ENCODE measurements at places on chromosomes 4 and X.

DNA sequence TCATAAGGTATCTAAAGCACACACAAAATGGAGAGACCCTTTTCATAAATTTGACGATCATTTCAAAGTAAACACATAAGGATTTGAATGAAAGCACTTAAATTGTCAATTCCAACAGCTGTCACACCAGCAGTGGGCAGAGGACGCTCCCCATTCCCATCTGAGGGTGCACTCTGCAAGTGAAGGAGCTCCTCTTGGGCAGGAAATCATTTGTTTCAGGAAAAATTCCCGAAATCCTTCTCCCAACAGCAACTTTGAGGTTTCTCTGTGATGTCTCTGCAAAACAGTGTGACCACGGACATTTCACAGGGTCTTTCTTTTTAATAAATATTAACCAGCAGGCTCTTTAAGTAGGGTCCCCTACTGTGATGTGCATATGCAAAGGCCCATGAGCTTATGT lies 111.0 kb downstream of the EPHA5 start:
- DNase-seq: no peak

- DNase-seq: no peak
Measured at GRCh38 chr4:20487446-20487845, 212.8 kb upstream of the PACRGL start.

DNA sequence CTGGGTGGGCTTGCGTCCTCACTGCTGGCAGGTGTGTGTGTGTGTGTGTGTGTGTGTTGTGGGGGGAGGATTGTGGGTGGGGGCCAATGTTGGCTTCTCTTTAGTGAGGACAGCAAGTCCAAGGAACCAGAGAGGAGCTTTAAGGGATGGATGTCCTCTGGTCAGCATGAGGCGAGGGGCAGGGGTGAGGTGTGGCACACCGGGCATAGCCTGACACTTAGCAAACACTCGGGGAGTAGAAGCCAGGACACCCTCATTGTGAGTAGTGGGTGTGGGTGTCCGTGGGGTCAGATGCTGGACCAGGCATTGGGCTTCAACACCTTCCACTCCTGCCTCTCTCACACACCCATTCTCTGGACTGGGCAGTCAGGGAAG lies 2.8 kb downstream of the SORCS2 start:
- no peak for DNase-seq

DNA sequence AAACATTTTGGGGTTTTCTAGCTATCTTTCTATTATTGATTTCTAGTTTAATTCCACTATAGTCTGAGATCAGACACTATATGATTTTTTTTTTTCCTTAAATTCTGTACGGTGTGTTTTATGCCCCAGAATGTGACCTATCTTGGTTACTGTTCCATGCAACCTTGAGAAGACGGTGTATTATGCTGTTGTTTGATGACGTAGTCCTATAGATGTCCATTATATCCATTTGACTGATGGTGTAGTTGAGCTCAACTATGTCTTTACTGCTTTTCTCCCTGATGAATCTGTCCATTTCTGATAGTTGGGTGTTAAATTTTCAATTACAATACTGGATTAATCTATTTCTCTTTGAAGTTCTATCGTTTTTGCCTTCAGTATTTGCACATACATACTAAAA lies 212.5 kb downstream of the NDST4 start:
- DNase-seq: no peak

DNA sequence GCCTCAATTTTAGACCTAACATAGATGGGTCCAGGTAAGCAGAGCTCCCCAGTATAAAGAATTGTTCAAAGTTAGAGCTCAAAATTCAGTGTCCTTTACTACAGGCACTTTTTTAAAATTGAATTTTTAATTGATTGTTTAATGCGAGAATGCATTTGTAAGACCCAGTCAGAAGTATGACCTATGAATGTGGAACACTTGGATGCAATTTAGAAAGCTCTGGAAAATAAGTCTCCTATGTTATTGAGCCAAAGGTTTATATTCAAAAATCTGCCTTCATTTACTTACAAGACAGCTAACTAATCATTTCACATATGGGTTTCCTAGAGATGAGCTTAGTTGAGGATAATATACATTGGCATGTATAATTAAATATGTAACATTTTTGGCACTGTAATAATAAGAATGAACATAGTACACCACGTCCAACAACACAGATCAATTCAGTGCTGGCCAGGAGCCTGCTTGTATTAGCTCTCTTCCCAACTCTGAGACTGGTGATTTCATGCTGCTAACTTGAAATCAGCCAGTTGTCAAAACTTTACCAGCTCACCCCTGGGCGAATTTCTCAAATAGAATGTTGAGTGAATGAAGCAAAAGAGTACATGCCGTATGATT lies 197.2 kb upstream of the NPY2R start:
- no peak for DNase-seq

- no peak for DNase-seq
Measured at GRCh38 chrX:106670631-106671030, 55.9 kb upstream of the RNF128 start.

DNA sequence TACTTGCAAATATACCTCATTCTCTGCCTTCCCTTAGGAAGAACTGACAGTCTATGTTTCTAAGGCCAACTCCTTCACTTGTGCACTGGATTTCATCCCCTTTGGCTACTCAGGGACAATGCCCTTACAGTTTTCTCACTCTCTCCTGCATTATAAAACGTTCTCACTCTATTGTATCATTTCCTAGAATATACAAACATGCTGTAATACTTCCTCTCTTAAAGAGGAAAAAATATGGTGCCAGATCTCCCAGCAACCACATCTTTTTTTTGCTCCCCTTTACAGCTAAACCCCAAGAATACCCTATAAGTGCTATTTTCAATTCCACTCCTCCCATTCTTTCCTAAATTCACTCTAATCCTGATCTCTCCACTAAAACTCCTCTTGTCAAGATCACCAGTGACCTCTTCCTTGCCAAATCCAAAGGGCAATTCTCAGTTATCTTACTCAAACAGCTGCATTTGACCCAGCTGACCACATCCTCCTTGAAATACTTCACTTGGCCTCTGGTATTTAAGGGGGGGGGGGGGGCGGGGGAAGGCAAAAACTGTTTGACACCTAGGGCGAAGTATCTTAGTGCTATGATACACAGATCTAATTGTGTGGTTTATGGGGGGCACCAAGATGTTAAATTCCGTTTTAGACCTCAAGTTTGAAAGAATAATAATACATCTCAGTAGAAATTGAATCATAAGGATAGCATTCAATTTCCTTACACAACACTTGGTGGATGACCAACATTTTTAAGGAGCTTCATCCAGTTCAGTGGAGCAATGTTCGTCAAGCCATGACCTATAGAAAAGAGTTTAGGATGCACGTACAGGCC lies 1.6 kb downstream of the RCHY1 start:
- no peak for DNase-seq

DNA sequence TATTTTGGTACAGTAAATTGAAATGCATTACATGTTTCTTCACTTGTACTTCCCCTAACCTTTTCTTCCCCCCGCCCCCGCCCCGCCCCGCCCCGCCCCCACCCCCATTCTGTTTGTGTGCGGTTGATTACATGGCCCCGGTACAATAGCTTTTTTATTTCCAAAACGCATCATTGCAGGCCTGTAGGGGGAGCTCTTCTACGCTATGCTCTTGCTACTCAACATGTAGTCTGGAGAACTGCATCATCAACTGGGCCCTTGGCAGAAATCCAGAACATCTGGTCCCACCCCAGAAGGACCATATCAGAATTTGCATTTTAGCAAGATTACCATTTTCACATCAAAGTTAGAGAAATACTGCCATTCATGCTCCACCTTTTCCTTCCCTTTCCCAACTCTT lies 333.3 kb upstream of the DDX53 start:
- no peak for DNase-seq

DNA sequence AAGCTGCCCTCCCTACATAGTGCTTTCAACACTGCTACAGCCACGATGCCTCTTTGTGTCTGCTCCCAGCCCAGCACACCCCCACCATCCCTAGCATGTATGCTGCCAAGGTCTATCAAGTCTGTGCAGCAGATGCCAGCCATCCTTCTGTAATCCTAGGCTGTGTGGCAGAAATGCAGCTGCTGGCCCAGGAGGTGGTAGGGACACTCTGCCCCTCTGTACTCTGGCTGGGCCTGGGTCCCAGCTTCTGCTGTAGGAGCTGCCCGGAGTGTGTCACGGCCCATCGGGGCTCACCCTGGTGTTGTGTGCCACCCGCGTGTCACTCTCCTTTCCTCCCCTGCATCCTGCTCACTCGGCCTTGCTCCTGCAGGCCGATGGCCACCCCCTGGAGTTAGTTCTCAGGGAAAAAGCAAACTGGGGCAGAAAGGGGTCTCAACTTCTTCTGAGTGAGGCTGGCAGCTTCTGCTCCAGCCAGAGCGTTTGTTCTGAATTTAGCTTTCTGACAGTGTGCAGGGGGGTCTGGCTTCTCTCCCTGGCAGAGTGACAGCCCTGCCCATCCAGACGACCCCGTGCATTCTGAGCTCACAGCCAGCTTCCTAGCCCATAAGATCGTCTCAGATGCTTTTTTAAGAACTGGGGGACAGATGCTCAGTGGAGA lies 22.7 kb downstream of the PSAPL1 start:
- DNase-seq: no peak

GRCh38 chrX:122464341-122464740 lies 719.7 kb upstream of the GRIA3 start:
- DNase-seq: no peak

GRCh38 chrX:139202742-139203420 lies 327.7 kb upstream of the F9 start:
- DNase-seq: peak; percentile 4

DNA sequence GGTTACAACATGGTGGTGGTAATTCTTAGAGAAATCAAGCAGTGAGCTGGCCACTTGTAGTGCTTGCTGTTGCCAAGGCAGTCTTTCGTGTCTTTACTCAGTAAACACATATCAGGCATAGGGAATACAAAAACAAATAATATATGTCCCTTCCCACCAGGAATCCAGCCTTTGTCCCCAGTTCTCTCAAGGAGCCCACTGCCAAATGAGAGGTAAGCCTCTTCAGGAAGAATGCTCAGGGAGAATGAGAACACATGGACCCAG lies 421 bp upstream of the PLAC1 start:
- DNase-seq: no peak

GRCh38 chr4:183333983-183334382 lies 11.8 kb upstream of the CLDN24 start:
- DNase-seq: no peak

DNA sequence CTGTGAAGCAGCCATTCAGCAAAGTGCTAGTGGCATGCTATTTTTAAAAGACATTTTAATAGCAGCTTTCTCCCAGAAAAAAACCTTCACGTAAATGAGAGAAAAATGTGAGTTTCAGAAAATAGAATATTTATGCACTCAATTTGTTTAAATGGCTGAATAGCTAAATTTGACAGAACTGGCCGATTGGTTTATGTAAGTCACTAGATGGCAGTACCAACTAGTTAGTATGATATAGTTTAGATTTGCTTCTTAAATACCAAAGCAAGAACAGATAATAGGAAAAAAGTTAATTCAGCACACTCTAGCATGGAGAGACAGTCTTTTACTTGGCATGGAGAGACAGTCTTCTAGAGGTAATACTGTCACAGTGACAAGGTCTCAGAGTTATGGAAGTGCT lies 250.1 kb downstream of the SNCA start:
- DNase-seq: no peak

GRCh38 chr4:8053688-8054449 lies 104.7 kb downstream of the ABLIM2 start:
- DNase-seq: no peak

DNA sequence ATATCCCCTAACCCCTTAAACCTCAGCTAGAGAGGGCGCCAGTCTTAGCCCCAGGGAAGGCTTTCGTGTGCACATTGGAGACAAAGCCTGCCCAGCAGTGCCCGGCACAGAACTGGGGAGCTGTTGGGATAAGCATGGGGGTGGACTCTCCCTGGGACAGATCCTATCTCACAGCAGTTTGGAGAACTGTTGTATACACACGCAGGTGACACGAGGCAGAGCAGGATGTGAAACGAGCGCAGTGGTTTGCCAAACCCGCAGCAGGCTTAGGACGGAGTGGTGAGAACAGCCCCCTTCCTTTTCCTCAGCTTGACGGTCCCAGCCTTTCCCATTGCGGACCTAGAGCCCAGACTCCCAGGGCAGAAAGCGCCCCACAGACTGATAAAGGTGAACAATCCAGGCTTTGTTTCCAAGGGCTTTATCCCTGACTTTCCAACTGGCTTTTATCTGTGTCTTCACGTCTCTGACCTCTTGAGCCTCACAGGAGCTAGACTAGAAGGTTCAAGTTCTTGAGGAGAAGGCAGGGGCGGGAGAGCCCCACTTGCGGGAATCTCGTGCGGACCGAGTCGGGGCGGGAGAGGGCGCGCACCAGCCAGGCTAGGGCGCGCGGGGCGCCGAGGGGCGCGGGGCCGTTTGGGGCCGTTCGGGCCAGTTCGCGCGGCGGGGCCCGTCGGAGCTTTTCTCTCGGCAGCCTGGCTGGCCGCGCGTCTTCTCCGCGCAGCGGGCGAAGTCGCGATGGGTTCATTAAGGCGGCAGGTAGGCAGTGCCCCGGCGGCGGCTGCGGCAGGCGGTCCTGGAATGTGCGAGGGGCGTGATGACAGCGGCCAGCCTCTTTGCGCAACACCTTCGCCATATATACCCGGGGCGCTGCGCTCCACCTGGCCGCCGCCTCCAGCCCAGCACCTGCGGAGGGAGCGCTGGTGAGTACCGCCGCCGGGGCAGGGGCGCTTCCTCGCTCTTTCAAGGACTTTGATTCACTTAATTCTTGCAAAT lies at the start of gene SLC34A2:
SLC34A2 (plus strand) TSS at position 881 of the 993 bp plus-strand sequence. CDS start 6,650 bp downstream, outside the sequence.
- no peak for DNase-seq

DNA sequence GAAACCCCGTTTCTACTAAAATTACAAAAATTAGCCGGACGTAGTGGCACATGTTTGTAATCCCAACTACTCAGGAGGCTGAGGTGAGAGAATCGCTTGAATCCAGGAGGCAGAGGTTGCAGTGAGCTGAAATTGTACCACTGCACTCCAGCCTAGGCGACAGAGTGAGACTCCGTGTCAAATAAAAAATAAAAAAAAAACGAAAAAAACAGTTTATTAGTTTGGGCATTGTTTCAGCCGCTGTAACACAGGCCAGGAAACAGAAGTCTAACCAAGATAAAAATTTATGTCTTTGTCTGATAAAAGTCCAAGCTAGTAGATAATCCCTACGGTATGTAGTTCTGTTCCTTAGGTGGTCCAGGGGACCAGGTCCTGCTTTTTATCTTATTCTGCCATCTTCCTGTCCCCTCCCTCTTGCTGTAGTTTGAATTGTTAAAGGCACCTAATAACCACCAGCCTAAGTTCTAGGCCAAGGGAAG lies 21.4 kb downstream of the USO1 start:
- no peak for DNase-seq

DNA sequence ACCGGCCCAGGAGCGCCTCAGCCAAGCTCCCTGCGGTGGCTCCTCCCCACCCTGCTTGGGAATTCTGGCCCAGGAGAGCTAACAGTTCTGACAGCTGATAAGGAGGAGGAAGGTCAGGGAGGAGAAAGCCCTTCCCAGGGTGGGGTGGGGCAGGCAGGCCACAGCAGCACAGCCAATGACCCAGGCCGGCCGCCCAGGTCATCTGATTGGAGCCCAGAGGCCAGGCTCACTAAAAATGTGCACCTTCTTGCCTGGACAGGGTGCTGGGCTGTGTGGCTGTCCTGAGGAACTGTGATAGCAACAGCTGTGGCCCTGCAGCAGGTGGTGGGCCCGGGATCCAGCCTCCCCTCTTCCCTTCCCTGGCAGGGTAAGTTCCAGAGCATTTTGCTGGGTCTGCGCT lies 17.2 kb upstream of the SH3TC1 start:
- DNase-seq: no peak
